ENCODE measurements at places on chromosomes 13 and 19. TPM values are rescaled to one million over a fixed set of nuclear protein-coding genes. Genes with fewer than 3 reads are reported as not detected.

The COL4A2 gene
- 111 TPM for total RNA-seq

The CARS2 gene
- total RNA-seq, result 82.6 TPM

- no peaks in the 10 kb centered on the region for H3K4me1 ChIP-seq
- no peak for DNase-seq
- H3K27me3 ChIP-seq, result no peaks in the 10 kb centered on the region
- H3K36me3 ChIP-seq, result no peaks in the 10 kb centered on the region
- no peak overlapping the region for H3K27ac ChIP-seq
- no peak overlapping the region for H3K4me3 ChIP-seq
These were observed 572.8 kb downstream of the PCDH9 start for GRCh38 chr13:66657165-66657881.

DNA sequence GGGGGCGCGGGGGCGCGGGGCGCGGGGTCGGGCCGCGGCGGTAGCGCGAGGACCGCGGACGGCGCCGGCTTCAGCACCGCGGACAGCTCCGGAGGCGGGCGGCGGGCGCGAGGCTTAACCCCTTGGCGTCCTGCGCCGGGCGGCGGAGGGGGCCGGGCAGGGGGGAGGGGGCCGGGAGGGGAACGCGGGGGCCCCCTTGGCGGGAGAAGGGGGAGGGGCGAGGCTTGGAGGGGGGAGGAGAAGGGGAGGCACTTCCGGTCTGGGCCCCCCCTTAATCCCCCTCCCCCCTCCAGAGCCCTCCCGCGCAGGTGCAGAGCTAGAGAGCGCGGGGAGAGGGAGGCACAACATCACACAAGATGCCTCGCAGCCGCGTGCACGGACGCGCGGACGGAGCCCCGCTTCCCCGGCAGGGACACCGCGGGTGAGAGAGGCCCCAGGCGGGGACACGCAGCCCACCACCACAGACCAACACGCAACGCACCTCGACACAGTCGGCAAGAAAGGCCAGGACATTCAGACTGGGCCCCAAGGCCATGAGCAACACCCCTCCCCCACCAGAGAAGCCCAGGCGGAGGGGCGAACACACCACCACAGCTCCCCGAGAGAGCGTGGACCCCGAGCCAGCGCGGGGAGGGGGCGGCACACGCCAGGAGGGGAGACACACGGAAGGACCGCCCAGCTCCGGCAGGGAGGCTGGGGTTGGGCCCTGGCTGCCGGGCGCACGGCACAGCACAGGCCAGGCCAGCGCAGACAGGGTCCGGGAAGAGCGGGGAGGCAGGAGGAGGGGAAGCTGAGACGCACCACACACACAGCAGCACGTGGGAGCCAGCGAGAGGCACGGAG, 24.1 kb downstream of the SHANK1 start:
- H3K27ac ChIP-seq, result no peak overlapping the region
- H3K27me3 ChIP-seq, result peaks cover 10% of the 10 kb centered on the region
- no peak overlapping the region for H3K4me3 ChIP-seq
- no peak for DNase-seq
- no peaks in the 10 kb centered on the region for H3K4me1 ChIP-seq
- H3K36me3 ChIP-seq, result no peaks in the 10 kb centered on the region

DNA sequence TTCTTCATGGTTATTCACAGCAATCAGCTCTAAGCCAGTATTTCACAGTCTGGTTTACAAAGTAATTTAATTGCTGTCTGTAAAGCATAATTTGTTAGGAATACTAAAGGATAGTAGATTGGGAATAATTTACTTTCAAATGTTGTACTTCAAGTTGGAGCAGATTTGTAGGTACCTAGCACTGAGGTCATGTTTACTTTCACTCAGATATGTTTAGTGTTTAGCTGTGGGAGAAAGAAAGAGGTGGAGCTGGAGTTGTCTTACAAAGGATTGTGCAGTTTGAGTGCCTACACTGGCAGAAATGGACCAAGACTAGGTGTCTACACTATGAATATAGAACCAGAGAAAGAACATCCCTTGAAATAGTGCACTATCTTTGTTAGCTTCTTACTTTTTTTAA, 464.6 kb downstream of the PCDH9 start:
- no peak overlapping the region for H3K4me3 ChIP-seq
- no peaks in the 10 kb centered on the region for H3K27me3 ChIP-seq
- H3K27ac ChIP-seq, result no peak overlapping the region
- no peaks in the 10 kb centered on the region for H3K4me1 ChIP-seq
- H3K36me3 ChIP-seq, result no peaks in the 10 kb centered on the region

DNA sequence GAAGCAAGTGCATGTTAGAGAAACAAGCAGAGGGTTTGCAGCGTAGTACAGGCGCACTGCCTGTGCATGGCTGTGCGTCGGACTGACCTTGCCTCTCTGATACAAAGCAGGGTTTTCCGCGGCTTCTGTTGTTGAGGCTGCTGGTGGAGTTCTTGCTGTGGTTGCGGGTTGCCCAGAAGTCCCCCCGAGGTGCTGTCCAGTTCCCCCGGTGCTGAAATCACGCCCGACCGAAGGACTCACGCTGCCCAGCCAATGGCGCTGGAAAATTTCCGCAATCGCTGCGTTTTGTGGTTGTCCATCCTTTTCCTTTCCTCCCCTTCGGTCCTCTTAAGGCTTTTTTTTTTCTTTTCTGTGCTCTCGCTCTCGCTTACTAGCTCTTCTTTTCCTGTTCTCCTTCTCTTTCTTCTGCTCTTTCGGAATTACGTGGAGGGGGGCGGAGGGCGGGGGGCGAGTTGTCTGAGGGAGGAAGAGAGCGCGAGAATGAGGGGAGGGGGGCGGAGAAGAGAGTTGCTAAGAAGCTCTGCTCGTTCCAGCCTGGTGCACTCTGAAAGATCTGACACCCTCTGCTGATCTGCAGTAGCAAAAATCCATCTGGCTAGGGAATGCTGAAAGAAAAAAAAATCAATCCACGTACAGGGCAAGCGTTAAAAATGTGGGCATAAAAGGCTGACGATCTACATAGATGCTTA, at the start of gene SLITRK1:
TSS of gene SLITRK1 (minus strand) at position 558 of the 689 bp plus-strand sequence. CDS start 967 bp downstream, outside the sequence.
- no peaks in the 10 kb centered on the region for H3K27me3 ChIP-seq
- H3K27ac ChIP-seq, result no peak within 1 kb of the TSS
- H3K4me3 ChIP-seq, result no peak within 1 kb of the TSS

The PSG6 gene
- not detected for total RNA-seq

The IZUMO2 gene
- total RNA-seq, result 0.49 TPM

DNA sequence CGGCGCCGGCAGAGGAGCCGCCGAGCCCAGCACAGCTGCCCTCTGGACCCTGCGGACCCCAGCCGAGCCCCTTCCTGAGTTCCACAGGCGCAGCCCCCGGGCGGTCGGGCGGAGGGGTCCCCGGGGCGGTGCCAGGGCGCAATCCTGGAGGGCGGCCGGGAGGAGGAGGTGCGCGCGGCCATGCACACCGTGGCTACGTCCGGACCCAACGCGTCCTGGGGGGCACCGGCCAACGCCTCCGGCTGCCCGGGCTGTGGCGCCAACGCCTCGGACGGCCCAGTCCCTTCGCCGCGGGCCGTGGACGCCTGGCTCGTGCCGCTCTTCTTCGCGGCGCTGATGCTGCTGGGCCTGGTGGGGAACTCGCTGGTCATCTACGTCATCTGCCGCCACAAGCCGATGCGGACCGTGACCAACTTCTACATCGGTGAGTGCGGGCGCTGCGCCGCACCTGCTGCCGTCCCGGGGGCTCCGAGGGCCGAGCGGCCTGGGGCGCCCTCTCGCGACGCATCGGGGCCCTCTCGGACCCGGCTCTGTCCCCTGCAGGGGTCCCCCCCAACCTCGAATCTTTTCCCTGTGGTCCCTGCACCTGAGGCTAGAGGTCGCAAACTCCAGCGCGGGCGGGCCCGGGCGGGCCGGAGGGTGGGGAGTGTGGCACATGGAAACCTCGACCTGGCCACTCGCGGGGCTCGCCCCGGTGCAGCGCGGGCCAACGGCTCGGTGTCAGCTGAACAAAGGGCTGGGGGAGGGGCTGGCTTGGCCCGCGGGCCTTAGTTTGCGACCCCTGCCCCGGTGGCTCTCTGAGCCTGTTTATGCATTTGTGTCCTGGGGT, at the start of gene KISS1R:
TSS of gene KISS1R (plus strand) at position 11 of the 829 bp plus-strand sequence. CDS start at position 181, 170 bp downstream.
- H3K4me3 ChIP-seq, result peak within 1 kb of the TSS; percentile 38
- no peaks in the 10 kb centered on the region for H3K36me3 ChIP-seq
- no peak for DNase-seq
- no peak within 1 kb of the TSS for H3K27ac ChIP-seq
- H3K27me3 ChIP-seq, result peaks cover 43% of the 10 kb centered on the region

The PABPC3 gene
- total RNA-seq, result 0.64 TPM

GRCh38 chr19:35155441-35155840, 906 bp downstream of the FXYD5 start:
- H3K27ac ChIP-seq, result peak overlapping the region; percentile 53
- no peak for DNase-seq
- H3K4me1 ChIP-seq, result no peaks in the 10 kb centered on the region
- H3K4me3 ChIP-seq, result peak overlapping the region; percentile 57
- no peaks in the 10 kb centered on the region for H3K36me3 ChIP-seq

- DNase-seq, result no peak
- no peaks in the 10 kb centered on the region for H3K27me3 ChIP-seq
- H3K4me3 ChIP-seq, result no peak overlapping the region
- no peaks in the 10 kb centered on the region for H3K36me3 ChIP-seq
These were observed 27.2 kb downstream of the EPN1 start for GRCh38 chr19:55702131-55702627.

GRCh38 chr13:33169273-33169980, 116.1 kb downstream of the STARD13 start:
- no peak overlapping the region for H3K27ac ChIP-seq
- H3K4me1 ChIP-seq, result no peaks in the 10 kb centered on the region
- no peaks in the 10 kb centered on the region for H3K27me3 ChIP-seq
- no peak overlapping the region for H3K4me3 ChIP-seq
- no peaks in the 10 kb centered on the region for H3K36me3 ChIP-seq

DNA sequence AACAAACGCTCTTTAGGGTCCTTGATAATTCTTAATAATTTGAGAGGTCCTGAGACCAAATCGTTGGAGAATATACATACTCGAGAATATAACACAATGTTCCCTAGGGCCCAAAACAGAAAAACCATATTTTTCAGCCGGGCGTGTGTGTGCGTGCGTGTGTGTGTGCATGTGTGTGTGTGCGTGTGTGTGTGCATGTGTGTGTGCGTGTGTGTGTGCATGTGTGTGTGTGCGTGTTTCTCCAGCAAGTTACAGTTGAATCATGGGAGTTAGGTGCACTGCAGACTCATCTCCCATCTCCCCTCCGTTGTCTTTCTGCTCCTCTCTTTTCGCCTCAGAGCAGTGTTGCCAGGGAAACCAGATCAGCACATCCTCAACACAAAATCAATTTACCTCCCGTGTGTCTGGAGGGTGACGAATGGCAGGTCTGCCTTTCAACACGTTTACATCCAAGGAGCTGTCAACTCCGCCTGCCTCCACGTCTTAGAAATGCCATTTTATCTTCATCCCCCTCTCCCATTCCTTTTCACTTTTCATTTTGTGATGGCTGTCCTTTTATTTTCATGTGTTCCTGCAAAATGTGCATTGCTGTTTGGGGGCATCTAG, 8.3 kb upstream of the PNMA8B start:
- no peaks in the 10 kb centered on the region for H3K4me1 ChIP-seq
- H3K4me3 ChIP-seq, result no peak overlapping the region
- H3K27ac ChIP-seq, result no peak overlapping the region
- H3K27me3 ChIP-seq, result no peaks in the 10 kb centered on the region

The ZIM2 gene
- not detected for total RNA-seq

DNA sequence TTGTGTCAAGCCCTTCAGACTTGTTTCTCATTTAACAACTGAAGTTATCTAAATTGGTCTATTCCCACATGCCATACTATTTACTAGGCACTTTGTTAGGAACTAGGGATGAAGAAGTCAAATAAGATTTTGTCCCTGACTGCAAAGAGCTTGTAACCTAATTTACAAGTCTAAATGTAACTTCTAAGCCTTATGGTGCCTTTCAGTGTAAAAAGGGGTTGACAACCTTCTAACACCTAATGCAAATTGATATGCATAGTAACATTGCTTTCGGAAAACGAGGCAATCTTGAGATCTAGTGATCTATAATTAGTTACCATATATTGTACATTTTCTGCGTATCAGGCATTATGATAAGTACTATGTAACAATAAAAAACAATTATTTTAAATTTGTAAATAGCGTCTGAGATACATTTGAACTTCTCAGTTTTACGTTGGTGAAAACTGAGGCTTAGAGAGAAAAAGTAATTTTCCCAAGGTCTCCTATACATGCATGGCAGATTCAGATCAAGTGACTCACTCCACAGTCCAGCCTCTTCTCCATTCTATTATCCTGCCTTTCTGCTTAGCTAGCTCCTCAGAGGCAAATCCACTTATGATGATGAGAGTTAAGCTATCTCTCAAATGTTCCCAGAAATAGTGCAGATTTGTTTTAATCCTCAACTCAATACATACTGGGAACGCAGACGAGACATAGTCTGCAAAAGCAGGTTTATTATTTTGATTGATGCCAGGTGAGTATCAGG, 764.9 kb upstream of the SLITRK5 start:
- H3K4me1 ChIP-seq, result no peaks in the 10 kb centered on the region
- no peak overlapping the region for H3K4me3 ChIP-seq
- H3K36me3 ChIP-seq, result no peaks in the 10 kb centered on the region
- H3K27ac ChIP-seq, result no peak overlapping the region

The ATP7B gene
- 14.0 TPM for total RNA-seq

The ZNF57 gene
- 10.9 TPM for total RNA-seq

DNA sequence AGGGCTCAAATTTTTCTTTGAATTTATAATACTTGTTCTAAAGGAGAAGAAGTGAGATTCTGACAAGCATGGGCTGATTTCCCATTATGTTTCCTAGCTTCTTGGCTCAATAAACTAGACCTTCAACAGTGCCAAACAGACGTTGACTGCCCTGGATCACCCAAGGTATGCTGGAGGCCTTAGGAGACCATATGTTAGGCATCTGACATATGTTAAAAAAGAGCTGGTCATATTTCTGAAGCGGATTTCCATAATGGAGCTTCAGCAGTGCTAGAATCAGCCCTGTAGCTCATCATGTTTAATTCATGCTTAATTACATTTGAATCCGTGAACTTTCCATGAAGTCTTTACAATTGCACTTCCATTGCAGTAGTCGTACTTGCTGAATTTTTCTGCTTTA, 653.3 kb downstream of the DIAPH3 start:
- no peak overlapping the region for H3K4me3 ChIP-seq
- H3K4me1 ChIP-seq, result no peaks in the 10 kb centered on the region
- no peak overlapping the region for H3K27ac ChIP-seq

DNA sequence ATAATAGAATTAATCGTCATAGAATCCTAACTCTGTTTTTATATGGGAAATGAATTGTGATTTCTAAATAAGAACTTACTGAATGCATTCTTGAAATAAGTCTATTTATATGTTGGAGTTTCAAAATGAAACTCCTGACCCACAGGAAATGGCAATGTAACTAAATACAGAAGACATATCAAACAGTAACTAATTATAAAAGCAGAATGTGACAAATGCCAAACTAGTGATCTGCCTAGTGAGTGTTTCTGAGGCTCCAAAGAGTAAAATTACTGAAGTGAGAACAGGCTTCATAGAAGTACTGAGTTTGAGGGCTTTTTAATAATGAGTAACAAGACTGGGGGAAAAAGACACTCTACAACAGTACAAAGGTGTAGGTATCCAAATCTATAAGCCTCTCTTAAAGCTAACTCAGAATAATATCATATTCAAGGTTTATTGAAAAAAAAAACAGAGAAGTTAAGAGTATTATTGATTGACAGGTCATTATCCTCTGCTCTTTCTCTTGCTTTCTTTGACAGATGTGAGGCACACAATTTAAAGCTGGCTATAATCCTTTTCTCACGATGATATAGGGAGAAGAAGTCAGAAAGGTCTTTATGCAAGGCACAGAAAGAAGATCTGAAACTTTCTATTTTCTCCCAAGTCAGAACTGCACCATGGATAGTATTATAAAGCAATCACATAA, 17.4 kb upstream of the ATXN8OS start:
- H3K4me3 ChIP-seq, result no peak overlapping the region
- DNase-seq, result no peak
- no peaks in the 10 kb centered on the region for H3K36me3 ChIP-seq
- H3K27ac ChIP-seq, result no peak overlapping the region
- no peaks in the 10 kb centered on the region for H3K4me1 ChIP-seq

The DPF1 gene
- total RNA-seq, result not detected

- H3K4me3 ChIP-seq, result no peak overlapping the region
- H3K4me1 ChIP-seq, result no peaks in the 10 kb centered on the region
- DNase-seq, result no peak
- H3K36me3 ChIP-seq, result no peaks in the 10 kb centered on the region
These were observed 2590.9 kb downstream of the PCDH9 start for GRCh38 chr13:64639206-64639605.

All from colonic mucosa (tissue), 4 donors.